ENCODE measurements at places on chromosomes 6 and 20.
A peak's percentile ranks its signal among the peaks of the same experiment; 100 is the strongest.

- DNase-seq: no peak
Observed at GRCh38 chr6:67541586-67541985, 1093.5 kb upstream of the ADGRB3 start.

DNA sequence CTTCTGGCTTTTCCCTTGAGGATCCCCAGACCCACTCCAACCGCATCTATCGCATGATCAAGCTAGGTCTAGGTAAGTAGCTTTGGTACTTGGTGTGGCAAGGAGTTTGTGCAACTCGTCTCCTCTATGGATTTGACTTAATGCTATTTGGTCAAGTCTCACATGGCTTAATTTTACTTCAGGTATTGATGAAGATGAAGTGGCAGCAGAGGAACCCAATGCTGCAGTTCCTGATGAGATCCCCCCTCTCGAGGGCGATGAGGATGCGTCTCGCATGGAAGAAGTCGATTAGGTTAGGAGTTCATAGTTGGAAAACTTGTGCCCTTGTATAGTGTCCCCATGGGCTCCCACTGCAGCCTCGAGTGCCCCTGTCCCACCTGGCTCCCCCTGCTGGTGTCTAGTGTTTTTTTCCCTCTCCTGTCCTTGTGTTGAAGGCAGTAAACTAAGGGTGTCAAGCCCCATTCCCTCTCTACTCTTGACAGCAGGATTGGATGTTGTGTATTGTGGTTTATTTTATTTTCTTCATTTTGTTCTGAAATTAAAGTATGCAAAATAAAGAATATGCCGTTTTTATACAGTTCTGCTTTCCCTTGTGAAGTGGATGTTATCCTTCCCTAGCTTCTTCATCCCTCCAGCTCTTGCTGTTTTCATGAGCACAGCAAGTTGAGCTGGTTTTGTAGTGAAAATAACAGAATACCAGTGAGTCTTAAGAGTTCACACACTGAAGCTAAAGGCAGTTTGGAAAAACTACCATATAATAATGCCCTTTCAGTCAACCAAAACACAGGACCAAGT lies 3.8 kb downstream of the SLC35B2 start:
- DNase-seq: peak; percentile 50

GRCh38 chr6:111874025-111874415 lies 768 bp upstream of the FYN start:
- peak; percentile 40 for DNase-seq

DNA sequence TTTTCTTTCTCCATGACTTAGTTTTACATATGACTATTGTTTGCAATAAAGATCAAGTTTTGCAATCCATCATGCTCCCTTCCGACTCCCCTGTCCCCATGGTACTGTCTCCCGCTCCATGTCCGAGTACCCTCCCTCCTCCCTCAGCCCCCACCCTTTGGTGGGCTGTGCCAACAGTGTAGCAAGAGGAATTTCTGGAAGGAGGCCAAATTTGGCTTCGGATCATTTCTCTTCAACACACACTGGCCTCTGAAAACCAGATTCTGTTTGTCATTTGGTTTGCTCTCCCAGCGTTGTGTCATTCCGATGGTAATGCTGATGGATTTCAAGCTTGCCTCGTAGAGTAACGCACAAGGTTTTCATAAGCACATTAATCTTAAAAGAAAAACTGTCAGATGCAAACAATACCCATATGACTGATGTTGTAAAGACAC lies 22.9 kb upstream of the PAX1 start:
- DNase-seq: no peak

DNA sequence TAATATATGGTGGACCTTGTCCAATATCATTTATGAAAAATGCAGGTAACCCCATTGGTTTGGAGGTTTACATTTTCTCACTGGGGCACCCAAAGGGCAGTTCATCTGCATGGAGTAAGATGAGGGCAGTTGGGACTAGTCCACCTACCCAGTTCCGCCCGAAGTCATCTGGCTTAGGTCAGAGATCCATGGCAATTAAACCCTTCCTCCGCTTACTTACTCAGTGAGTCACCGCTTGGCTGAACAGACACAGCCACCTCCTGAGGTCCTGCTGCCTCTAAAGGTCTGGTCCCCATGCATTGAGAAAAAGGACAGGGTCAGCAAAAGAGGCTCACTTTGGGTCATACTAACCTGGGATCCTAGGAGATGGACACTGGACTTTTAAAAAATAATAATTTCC lies 102.9 kb upstream of the PRL start:
- DNase-seq: no peak

DNA sequence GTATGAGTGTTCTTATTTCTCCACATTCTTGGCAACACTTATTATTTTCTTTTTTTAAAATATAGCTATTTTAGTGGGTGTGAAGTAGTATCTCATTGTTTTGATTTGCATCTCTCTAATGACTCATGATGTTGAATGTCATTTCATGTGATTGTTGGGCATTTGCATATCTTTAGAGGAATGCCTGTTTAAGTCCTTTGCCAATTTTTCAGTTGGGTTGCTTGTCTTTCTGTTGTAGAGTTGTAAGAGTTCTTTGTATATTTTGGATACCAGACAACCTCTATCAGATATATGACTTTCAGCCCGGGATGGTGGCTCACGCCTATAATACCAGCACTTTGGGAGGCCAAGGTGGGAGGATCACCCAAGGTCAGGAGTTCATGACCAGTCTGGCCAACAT lies 5.1 kb upstream of the POPDC3 start:
- no peak for DNase-seq

GRCh38 chr20:63449796-63450730 lies 22.4 kb downstream of the KCNQ2 start:
- DNase-seq: no peak

- DNase-seq: no peak
Observed at GRCh38 chr20:62604796-62605195, 37.5 kb upstream of the SLCO4A1 start.

- DNase-seq: no peak
Observed at GRCh38 chr6:129194306-129194941, 311.5 kb downstream of the LAMA2 start.

GRCh38 chr20:36234771-36235320 lies 1.4 kb upstream of the AAR2 start:
- DNase-seq: no peak

DNA sequence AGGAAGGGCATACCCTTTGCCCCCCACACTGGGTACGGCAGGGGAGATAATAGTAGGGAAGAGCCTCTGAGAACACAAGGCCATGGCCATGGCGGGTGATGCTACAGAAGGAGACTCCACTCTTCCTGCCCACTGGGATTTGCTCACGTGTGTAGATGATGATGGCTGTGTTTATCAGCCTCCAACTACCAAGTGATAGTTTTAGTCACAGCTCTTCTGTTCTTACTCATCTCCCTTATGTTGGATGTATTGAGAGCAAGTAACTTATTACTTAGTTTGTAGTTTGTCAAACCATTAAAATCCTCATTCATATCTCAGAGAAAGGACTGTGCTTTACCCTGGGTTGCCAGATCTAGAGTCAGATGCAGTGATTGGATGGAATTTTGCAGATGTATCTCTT lies 66.0 kb downstream of the CDH26 start:
- DNase-seq: no peak
